Colonic mucosa (tissue), 4 donors: ENCODE measurements at places on chromosomes 7 and 10. TPM values are rescaled to one million over a fixed set of nuclear protein-coding genes. Genes with fewer than 3 reads are reported as not detected.

- DNase-seq: no peak
Observed at GRCh38 chr10:111974325-111974724, 209.2 kb downstream of the GPAM start.

The PON1 gene
- not detected for total RNA-seq

- no peak for DNase-seq
Observed at GRCh38 chr7:139591550-139592195, 68.2 kb downstream of the CLEC2L start.

DNA sequence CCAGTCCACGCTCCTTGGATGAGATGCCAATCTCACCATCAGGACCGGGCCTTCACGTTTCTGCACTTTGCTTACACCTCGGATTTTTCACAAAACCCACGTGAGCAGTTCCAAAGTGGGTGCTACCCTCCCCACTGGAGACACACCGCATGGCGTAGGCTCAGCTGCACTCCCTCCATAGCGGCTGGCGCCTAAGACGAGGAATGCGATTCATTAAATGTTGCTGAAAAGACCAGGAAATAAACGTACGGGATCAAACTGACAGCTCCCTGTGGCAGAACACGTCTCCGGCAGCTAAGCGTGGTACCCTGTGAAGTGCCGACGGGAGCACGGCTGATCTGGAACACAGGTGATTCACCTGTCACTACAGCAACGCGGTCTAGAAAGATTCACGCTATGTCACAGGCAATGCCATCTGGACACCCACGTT, 209.0 kb downstream of the DIP2C start:
- peak; percentile 13 for DNase-seq

GRCh38 chr7:107051376-107051775, 6.9 kb downstream of the PRKAR2B start:
- DNase-seq: no peak

The NAT16 gene
- not detected for total RNA-seq

DNA sequence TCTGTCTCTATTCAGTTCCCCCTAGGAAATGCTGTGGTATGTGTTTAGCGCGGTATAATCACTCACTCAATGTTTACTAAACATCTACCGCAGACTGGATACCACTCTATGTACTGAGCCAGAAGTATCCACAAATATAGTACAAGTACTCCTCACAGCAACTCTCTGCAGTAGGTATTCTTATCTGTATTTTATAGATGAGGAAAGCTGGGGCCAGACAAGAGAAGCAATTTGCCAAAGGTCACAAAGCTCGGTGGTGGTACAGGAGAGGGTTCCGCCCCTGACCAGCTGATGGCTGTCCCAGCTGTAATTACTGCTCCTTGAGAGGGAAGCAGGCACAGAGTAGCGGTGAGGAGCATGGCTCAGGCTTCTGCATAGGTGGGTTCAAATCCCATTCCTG, 184.1 kb downstream of the DOCK4 start:
- peak; percentile 45 for DNase-seq

GRCh38 chr7:66564045-66564444, 64.6 kb upstream of the KCTD7 start:
- no peak for DNase-seq

DNA sequence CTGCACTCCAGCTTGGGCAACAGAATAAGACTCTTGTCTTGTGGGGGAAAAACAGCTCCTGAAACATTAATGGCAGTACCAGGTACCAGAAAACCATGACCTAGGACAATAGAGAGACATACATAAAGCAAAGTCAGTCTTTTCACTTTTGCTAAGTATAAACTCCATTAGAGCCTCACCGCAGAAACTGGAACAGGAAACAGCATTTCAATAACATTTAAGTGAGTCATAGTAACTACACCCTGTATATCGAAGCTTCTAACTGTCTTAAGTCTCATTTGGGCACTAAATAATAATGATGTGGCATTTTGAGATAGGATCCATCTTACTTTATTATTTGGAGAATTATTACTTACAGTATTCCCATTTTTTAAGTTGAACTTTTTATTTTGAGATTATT, 517.8 kb upstream of the CELF2 start:
- DNase-seq: no peak

DNA sequence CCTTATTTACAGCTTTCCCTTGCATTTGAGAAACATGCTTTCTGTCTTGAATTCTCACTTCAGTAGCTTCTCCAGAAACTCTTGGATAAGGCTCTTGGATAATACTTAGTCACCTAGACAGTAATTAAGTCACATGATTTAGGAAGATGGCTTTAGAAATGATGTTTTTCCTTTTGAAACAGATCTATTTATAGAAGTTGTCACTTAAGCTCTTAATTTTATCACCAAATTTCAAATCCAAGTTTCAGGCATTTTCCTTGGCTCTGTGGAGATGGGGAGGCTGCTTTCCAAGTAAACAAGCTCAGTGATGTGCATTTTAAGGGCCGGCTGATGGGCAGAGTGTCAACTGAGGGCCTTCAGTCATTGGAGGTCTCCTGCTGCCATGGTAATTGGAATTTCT, 130.3 kb downstream of the SRI start:
- DNase-seq: no peak

DNA sequence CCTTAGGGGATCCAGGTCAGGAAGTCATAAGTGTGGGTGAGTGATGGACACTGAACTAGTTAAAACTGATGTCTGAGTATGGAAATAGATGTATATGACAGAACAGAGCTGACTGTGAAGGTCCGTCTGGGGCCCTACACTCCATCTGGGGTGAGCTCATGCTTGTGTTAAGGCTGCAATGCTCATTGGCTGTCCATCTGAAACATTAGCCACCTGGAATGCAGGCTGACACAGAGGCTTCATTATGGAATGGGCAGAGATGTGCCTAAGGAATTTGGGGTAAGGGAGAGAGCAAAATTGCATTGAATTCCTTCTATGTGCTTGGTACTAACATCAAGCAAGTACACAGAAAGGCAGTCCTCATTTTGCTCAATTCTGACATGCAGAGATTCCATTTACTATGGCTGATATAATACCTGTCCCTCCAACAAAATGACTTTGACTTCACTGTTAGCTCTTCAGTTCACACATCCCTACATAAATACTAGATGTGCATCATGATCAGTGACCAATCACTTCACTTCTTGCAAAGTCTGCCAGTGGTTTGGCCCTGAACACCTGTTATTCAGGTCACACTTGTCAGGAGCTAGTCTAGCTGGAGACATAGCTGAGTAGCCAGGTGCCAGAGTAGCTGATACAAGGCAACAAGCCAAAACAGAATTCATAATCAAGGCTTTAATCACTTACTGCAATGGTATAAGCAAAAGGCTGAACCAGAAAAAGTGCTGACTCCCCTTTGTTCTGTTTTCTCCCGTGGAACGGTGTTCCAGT, 128.9 kb upstream of the VWC2 start:
- no peak for DNase-seq

GRCh38 chr7:110007320-110008063, 1083.4 kb upstream of the LRRN3 start:
- no peak for DNase-seq

The COL28A1 gene
- 1.2 TPM for total RNA-seq

The HTR5A gene
- not detected for total RNA-seq

The MACC1 gene
- 12.8 TPM for total RNA-seq

- no peak for DNase-seq
Observed at GRCh38 chr7:128793181-128793547, 1.4 kb downstream of the CCDC136 start.

The CTAGE4 gene
- total RNA-seq: 12.1 TPM

- DNase-seq: peak; percentile 84
Observed at GRCh38 chr7:100049441-100050291, at the start of gene ZSCAN21. Gene ZSCAN21, plus strand, starts transcription at chr7:100049774. Its CDS starts 7,233 bp downstream, at chr7:100057007.

The DNMBP gene
- 38.4 TPM for total RNA-seq

The SHTN1 gene
- 30.9 TPM for total RNA-seq

DNA sequence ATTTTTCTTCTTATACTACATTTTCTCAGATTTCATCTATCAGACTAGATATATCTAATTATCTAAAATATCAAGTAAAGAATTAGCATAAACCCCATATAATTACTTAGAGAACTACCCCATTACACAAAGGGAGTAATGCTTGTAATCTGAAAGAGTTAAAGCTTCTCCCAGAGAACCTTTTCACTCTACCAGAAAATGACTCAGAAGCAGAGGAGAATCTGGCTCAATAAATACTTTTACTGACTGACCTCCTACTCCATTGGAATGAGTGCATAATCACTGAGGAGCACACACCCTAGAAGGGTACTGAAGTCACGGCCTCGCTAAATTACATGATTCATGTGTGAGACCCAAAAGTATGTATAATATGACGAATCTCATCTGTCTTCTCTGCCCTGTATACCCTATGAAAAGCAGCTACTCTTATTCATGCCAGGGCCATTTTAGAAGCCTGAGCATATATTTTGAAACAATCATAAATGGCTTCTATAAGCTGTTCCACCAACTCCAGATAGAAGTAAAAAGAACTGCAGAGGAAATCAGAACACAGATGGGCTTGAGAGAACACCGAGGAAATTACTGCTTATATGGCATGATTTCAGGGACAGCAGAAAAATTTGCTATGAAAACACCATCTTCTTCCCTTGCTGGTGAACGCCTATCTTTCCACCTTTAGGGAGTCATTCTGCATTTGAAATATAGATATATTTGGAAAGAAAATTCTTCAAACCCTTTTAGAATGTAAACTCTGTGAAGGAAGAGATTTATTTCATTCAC, 32.7 kb downstream of the DNMBP start:
- DNase-seq: no peak

GRCh38 chr10:71868192-71868697, 17.2 kb upstream of the PSAP start:
- DNase-seq: peak; percentile 55

The FRAT2 gene
- total RNA-seq: 34.3 TPM

DNA sequence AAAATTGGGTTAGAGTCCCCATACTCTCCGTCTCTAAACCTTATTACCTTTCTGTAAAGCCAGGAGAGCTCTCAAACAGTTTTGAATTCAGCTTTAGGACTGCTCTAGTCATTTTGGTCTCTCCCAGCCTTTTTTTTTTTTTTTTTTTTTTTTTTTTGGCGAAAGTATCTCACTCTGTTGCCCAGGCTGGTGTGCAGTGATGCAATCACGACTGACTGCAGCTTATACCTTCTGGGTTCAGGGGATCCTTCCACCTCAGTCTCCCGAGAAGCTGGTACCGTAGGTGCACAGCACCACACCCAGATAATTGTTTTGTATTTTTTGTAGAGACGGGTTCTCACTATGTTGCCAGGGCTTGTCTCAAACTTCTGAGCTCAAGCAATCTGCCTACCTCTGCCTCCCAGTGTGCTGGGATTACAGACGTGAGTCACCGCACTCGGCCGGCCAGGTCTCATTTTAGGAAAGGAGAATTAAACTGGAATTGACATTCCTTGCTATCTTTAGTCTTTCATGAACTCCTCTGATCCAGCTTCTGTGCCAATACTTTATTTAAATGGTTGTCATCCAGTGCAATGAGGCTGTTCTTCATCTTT, 31.4 kb upstream of the RSU1 start:
- DNase-seq: no peak

The TYSND1 gene
- total RNA-seq: 13.1 TPM

DNA sequence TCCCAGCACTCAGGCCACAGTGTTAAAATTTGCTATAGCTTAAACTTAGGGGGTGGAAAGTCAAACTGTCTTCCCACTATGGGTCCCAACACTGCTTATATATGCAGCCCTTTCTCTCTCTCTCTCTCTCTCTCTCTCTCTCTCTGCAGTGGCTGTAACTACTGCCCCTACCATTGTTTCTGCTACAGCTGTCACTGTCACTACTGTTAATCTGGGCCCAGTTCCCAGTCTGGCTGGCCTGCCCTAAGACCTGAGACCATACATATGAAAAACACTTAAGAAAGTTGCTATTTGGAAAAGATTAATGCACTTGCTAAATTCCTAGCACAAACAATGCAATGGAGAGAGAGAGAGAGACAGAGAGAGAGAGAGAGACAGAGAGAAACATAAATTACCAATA, 78.6 kb downstream of the THSD7A start:
- no peak for DNase-seq

GRCh38 chr10:59895629-59896116, 10.7 kb downstream of the CCDC6 start:
- peak; percentile 73 for DNase-seq

DNA sequence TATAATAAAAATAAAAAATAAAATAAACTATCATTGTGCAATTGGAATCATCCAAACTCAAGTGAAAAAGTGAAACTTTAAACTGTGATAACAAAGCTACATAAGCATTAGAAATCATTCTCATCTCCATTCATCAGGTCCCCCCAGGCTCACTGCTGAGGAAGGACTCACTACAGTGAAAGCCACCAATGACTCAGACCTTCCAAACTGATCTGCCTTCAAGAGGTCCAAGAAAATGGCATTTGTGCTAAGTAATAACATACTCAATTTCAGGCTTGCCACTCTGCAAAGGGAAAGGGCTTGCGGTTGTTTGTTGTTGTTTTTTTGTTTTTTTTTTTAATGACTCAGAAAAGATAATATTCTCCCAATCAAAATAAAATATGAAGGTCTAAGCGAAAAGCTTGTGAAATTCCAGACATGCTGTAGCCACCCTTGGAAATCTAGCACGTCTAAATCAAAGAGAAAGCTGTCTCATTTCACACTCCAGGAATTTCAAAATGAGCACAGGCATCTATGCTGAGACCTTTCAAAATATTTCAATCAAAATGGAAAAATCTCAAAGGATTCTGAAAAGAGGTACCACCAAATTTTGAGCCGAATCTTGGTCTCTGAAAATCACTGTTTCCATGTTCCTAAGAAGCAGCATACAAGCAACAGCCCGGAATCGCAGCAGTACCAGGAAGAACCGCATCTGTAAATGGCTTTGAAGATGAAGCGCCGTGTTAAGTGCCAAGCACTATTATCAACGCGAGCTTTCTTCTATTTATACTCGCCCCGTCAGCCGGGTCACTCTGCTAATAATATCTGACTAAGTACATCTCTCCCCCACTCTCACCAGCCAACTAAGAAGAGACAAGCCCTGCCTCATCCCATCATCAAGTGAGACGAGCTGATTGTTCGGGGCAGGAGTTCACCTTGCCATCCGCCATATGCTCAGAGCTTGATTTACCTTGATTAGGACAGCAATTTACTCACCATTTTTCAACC, 13.5 kb downstream of the SFMBT2 start:
- no peak for DNase-seq

- no peak for DNase-seq
Observed at GRCh38 chr10:126227762-126228134, 160.5 kb downstream of the ADAM12 start.

GRCh38 chr7:138565071-138565450, 105.0 kb downstream of the TRIM24 start:
- DNase-seq: no peak

- no peak for DNase-seq
Observed at GRCh38 chr10:31062856-31063255, 31.2 kb upstream of the ZNF438 start.
